ENCODE measurements at places on chromosomes 11 and 22.
A peak's percentile ranks its signal among the peaks of the same experiment; 100 is the strongest.

GRCh38 chr22:41682033-41682807 is 6.4 kb downstream of the SNU13 start:
- peak; percentile 82 for DNase-seq

- DNase-seq: no peak
Measured at GRCh38 chr11:11332141-11332710, 20.8 kb downstream of the CSNK2A3 start.

GRCh38 chr11:32705309-32706033 is 89.0 kb downstream of the CCDC73 start:
- no peak for DNase-seq

GRCh38 chr11:60242740-60243239 is at the start of gene MS4A4E:
TSS of gene MS4A4E (minus strand) at chr11:60243137. CDS start at chr11:60230055, 13,082 bp downstream.
- DNase-seq: peak; percentile 10

Measured in CD4-positive, alpha-beta T cell (primary cell).